Mammary epithelial cell (primary cell): ENCODE measurements at places on chromosomes 4 and X. TPM values are rescaled to one million over a fixed set of nuclear protein-coding genes. Genes with fewer than 3 reads are reported as not detected.

Gene PLAC8
- total RNA-seq = 2.8 TPM

Gene DUX4
- 0.78 and 4.8 TPM in 2 replicates for total RNA-seq

Gene DRD5
- not detected in 2 replicates for total RNA-seq

Gene CYTL1
- total RNA-seq = not detected in 2 replicates

Gene HTN1
- not detected for total RNA-seq

Gene SHISA3
- total RNA-seq = not detected

Gene HS3ST1
- 5.2 TPM for total RNA-seq

Gene GPRASP1
- 0.61 and 1.3 TPM in 2 replicates for total RNA-seq

Gene PAGE2
- total RNA-seq = not detected in 2 replicates

Gene AFM
- total RNA-seq = not detected in 2 replicates

Gene SHROOM3
- 27.4 and 32.8 TPM in 2 replicates for total RNA-seq

Gene GABRB1
- not detected for total RNA-seq

Gene ZMAT1
- total RNA-seq = 0.33 TPM

Gene SRD5A3
- 12.5 TPM for total RNA-seq

Gene PDZD4
- total RNA-seq = 0.19 and 0.54 TPM in 2 replicates

Gene APOOL
- 20.6 and 26.9 TPM in 2 replicates for total RNA-seq

Gene SPOCK3
- not detected for total RNA-seq

Gene CCNQ
- total RNA-seq = 22.0 and 25.9 TPM in 2 replicates

Gene SHROOM2
- total RNA-seq = 12.0 TPM

Gene LANCL3
- 0.56 and 1.4 TPM in 2 replicates for total RNA-seq

Gene PROM1
- 4.0 TPM for total RNA-seq

Gene SPARCL1
- 1.2 TPM for total RNA-seq

Gene MGARP
- 5.5 TPM for total RNA-seq

Gene FAM9C
- not detected in 2 replicates for total RNA-seq

Gene GPR82
- total RNA-seq = not detected in 2 replicates

Gene SMARCA1
- total RNA-seq = 28.8 TPM

Gene HTN3
- total RNA-seq = not detected in 2 replicates

Gene S100G
- not detected in 2 replicates for total RNA-seq

Gene MUC7
- total RNA-seq = not detected

Gene RAB40A
- 0.50 TPM for total RNA-seq

Gene PRRG3
- total RNA-seq = not detected

Gene ZCCHC18
- 0.51 and 1.3 TPM in 2 replicates for total RNA-seq

Gene CSAG1
- total RNA-seq = not detected in 2 replicates

Gene MAGEB2
- total RNA-seq = not detected

Gene CHRDL1
- total RNA-seq = not detected

Gene GAGE1
- total RNA-seq = not detected in 2 replicates

Gene NUP62CL
- total RNA-seq = 3.8 TPM

Gene P2RY4
- total RNA-seq = 0.26 TPM in 1 of 2 replicates, not detected in the other

Gene CTAG1B
- not detected in 2 replicates for total RNA-seq

Gene PRDX4
- 87.9 TPM for total RNA-seq

Gene CTAG2
- total RNA-seq = not detected

Gene NEUROG2
- total RNA-seq = not detected in 2 replicates

Gene CXXC4
- not detected in 2 replicates for total RNA-seq

Gene PIR
- total RNA-seq = 40.9 and 52.0 TPM in 2 replicates

Gene XPNPEP2
- total RNA-seq = not detected

Gene FAM236B
- total RNA-seq = not detected

Gene PDE5A
- 4.3 and 5.3 TPM in 2 replicates for total RNA-seq

Gene SPANXN1
- total RNA-seq = not detected in 2 replicates

Gene GLUD2
- total RNA-seq = 0.24 and 0.27 TPM in 2 replicates

Gene F8A2
- total RNA-seq = not detected in 2 replicates

Gene CDS1
- total RNA-seq = 29.8 TPM

Gene ANKRD50
- total RNA-seq = 34.3 TPM
